Stimulated activated CD8-positive, alpha-beta memory T cell treated with anti-CD3 and anti-CD28 coated beads, Interleukin-7, amount 100 ng/mL, for 4 hours (primary cell): ENCODE measurements at places on chromosomes 7 and 10.

- no peak for DNase-seq
Measured at GRCh38 chr7:141208539-141208938, 134.7 kb downstream of the TMEM178B start.

DNA sequence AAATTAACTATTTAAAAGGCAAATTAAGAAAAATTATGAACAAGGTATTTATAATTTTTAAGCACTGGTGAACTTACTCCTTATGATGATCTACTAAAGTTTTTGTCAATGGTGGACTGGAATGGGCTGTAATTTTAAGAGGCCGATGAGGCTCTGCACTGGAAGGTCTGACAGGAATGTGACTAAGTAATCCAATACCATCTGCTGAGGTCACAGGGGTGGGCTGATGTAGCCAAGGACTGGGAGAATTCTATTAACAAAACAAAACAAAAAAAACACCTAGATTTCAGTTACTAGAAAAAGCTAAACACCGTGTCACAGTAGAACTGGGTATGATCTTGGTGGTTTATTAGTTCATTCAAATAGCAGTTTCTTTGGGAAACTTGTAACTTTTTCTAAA is 75.9 kb downstream of the NRBF2 start:
- DNase-seq: no peak

DNA sequence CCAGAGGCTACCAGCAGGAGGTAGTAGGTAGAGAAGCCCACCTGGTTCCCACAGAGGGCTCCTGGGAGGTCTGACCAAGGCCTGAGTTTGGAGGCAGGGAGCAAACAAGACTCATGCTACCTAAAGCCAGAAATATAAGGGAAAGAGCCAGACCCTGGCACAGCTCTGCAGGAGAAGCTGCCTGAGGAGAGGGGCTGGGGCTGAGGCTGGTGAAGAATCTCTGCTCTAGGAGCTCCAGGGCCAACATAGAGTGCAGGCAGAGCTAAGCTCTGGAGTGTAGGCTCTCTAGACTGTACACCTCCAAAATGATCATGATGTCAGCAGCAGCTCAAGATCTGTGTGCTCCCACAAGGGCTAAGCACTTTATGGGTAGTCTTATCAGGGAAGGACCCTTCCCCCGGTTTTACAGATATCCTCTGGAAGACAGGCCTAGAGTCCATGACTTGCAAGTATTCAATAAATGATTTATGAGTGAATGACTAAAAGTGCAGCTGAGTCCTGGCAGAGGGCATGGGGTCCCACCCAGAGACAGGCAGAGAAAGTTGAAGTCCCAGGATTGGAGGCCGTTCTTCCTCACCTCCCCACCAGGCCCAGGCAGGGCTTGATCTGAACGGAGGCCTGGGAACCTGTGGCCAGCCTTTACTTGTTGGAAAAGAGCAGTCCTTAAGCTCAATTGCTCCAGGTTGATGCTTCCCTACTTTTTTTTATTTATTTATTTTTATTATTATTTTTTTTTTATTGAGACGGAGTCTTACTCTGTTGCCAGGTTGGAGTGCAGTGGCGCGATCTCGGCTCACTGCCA is 71.5 kb upstream of the LRRC4 start:
- DNase-seq: no peak

GRCh38 chr7:143250199-143250598 is 13.0 kb upstream of the GSTK1 start:
- no peak for DNase-seq

DNA sequence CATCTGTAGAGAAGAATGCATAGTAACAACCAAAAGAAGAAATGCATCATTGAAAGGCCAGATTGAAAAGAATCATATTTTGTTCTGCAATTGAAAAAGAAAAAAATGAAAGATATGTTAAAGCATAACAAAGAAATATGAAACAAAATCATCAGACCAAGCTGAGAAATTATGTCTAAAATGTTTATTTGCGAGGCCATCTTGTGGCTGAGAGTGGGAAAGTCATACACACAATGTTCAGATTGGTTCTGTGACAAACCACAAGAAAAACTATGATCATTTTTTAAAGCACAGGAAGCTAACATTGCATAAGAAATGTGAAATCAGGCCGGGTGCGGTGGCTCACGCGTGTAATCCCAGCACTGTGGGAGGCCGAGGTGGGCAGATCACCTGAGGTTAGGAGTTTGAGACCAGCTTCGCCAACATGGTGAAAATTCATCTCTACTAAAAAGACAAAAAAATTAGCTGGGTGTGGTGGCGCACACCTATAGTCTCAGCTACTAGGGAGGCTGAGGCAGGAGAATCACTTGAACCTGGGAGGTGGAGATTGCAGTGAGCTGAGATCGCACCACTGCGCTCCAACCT is 36.6 kb downstream of the ABCB5 start:
- DNase-seq: no peak

DNA sequence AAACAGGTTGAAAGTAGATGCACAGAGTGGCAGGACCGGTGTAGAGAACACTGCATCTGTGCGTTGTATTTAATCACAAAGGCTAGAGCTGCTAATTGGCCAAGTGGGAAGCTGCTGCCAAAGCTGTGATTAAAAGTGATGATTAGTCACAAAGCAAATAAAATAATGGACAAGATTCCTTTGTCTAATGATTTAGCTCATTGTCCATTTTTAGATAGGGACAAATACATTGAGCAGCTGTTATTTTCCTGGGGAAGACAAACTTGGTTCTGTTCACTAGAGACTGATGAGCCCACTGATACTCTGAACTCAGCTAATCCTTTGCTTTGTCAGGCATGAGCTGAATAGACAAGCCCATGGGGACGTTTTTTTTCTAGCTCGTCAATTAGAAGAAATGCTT is 19.7 kb downstream of the UBE3C start:
- DNase-seq: no peak

GRCh38 chr10:14879124-14879927 is 660 bp downstream of the SUV39H2 start:
- peak; percentile 24 for DNase-seq

DNA sequence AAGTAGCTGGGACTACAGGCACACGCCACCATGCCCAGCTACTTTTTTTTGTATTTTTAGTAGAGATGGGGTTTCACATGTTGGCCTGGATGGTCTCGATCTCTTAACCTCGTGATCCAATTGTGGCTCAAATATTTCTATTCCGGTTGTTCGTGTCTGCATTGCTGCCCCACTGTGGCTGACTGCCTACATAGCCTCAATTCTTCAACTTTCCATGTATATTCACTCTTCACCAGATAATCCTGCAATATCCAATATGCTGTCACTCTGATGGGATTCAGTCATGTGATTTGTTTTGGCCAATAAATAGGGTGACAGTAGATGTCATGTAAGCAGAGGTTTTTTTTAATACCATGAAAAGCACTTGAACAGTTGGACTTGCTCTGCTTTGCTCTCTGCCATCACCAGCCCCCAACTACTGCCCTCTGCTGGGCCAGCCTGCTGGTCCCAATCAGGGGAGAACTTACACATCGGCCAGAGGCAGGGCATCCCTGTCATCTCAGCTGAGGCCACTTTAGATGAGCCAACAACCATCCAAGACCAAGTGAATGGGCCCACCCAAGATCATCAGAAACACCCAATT is 56.7 kb downstream of the NSUN6 start:
- DNase-seq: no peak

DNA sequence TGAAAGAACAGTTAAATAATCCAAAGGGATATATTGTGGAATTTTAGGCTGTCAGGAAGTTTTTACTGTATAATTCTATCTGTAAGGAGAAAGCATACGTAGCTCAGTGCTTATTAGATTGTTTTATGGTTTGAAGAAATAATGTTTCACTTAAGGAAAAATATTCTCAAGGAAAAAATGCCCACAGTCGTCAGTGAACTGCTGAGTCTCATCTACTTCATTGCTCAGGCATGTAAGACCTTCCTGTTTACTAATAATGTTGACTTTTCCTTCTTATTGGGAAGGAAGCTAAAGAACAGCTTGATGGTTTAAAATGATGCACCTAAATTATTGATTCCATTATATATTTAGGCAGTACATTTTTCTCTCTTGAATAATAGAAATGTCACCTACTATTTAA is 304.2 kb downstream of the SDK1 start:
- no peak for DNase-seq

- DNase-seq: no peak
Measured at GRCh38 chr10:77320971-77321471, 316.6 kb downstream of the KCNMA1 start.

DNA sequence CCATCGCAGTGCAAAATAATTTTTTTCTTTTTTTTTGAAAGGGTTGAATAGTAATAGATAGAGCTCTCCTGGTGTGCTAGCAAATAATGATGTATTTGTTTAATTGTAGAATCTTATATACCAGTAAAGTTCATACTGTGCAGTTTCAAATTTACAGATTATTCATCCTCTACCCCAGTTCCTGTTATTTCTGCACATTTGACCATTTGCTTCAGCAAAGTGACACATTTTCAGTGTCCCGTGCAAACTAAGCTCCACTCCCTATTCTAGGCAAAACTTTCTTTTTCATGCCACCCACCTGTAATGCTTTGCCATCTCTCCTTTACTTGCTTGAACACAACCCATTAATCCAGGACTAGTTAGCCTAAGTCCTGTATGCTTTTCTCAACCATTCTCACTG is 43.0 kb downstream of the SHOC2 start:
- no peak for DNase-seq

- DNase-seq: no peak
Measured at GRCh38 chr10:97961945-97962344, 68.5 kb downstream of the CRTAC1 start.

GRCh38 chr10:110723224-110723891 is 79.2 kb downstream of the RBM20 start:
- no peak for DNase-seq
